ENCODE measurements at places on chromosomes 5 and 9.

DNA sequence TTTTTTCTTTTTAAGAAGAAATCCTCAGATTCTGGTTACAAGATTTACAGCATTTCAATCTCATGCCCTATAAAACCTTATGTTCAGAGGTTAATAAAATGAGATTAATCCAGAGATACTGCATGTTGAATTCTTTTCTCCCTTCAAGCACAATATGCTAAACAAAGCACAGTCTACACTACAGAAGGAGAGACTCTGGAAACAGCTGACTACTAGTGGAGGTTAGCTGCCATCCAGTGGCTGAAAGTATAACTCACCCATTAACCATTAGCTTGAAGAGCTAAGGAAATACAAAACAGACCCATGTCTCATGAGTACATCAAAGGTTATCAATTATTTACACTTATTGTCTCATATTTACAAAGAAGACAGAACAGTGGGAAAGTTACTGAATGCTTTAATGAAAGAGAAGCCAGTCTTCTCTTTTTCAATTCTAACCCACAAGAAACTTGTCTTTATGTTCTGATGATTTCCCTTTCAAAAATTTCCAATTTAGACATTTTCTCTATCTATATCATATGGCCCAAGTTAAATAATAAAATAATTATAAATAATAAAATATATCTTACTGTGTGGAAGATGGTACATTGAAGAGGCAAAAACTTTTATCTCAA is 12.7 kb upstream of the DNAH5 start:
- DNase-seq = peak; percentile 61

DNA sequence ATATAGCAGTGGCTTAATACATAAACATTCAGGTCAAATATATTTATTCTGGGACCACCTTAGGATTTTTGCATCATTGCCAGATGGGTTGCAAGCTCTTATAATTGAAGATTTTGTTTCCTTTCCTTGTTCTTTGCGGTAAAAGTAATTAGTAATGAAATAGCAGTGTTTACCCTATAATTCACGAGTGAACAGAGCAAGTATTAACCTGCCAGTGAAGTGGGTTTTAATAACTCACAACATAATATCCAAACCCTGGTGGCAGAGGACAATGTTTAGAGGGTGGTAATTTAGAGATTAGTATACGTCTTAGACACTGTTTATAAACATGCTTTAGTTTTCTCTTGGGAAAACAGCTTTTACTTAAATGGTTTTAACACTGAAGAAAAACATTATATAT is 11.8 kb downstream of the ARL14EPL start:
- DNase-seq = no peak

DNA sequence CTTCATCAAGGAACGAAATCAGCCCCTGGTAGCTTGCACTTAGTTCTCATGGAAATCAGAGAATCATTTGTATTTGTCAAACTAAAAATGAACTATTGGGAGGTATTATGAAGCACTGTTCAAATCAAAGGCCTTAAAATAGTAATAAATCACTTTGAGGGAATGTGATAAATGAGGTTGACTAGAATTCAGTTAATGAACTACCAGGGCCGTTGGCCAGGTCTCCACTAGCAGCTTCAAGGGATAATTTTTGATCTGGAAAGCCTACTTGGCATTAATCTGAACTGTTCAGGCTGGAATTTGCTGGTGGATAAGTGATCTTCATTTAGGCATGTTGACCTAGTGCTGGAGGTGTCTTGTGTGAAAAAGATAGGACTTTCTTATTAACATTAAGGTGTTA is 76.4 kb upstream of the GPR151 start:
- DNase-seq = no peak

- no peak for DNase-seq
These were observed 124.7 kb downstream of the TLE1 start for GRCh38 chr9:81564632-81565031.

- no peak for DNase-seq
These were observed 10.3 kb upstream of the AK1 start for GRCh38 chr9:127887792-127888191.

GRCh38 chr9:37876376-37876775 is 27.6 kb downstream of the SLC25A51 start:
- DNase-seq = no peak

GRCh38 chr5:141155540-141156374 is 5.9 kb downstream of the PCDHB6 start:
- no peak for DNase-seq

DNA sequence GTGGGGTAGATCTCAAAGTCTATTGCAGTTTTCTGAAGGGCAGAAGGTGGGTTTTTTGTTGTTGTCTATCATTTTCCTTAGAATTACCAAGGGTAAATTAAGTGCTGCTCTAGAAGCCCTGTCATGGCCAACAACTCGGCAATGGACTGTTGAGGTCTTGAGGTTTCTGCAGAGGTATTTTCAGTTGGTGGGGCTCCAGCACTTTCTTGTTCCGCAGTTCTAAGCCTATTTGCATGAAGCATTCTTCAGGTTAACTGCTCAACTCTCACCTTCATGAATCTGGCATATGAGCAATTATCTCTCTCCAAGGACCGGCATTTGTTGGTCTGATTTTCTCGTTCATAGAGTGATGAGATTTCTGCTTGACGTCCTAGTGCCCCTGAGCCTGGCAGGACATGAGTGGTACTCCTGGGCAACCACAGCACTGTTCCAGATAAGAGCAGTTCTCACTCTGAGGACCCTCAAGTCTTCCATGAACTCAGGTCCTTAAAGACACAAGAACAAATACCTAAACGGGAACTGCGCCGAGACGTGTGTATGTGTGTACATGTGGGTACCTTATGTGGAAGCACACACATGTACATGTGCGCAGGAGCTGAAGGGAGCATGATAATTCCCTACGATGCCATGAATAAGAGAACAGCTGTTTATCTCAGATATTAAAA is 544.5 kb downstream of the CSNK1G3 start:
- no peak for DNase-seq

GRCh38 chr5:81232464-81233079 is 550 bp upstream of the CKMT2 start:
- no peak for DNase-seq

- no peak for DNase-seq
These were observed 336.1 kb downstream of the DRD1 start for GRCh38 chr5:175107865-175108264.

DNA sequence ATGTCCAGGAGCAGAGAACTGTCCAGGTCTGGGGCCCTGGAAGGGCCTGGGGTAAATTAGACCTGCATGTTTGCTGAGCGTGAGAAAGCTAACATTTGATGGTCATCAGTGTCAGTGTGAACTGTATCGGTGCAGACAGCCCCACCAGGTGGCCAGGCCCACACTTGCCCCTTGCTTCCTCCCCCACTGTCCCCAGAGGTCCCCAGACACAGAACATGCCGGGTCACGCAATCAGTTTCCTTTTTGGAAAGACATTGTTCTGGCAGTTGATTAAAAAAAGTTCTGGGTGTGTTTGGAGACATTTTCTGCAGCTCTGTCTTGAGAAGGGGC is 1.5 kb downstream of the NKD2 start:
- no peak for DNase-seq

GRCh38 chr9:131320031-131320685 is 30.6 kb downstream of the PLPP7 start:
- DNase-seq = no peak

- DNase-seq = peak; percentile 10
These were observed 13.4 kb upstream of the TNIP1 start for GRCh38 chr5:151094030-151094851.
